ENCODE measurements at places on chromosomes 12 and 14. TPM values are rescaled to one million over a fixed set of nuclear protein-coding genes. Genes with fewer than 3 reads are reported as not detected.
A peak's percentile ranks its signal among the peaks of the same experiment; 100 is the strongest.

IFT81 gene
- 0.54 TPM for polyA plus RNA-seq

- no peak for DNase-seq
Observed at GRCh38 chr12:79678306-79678705, 12.5 kb downstream of the PAWR start.

GRCh38 chr12:50985322-50985721 is 33.0 kb downstream of the HIGD1C start:
- no peak for DNase-seq

AKAP5 gene
- polyA plus RNA-seq = 1.5 TPM

- no peak for DNase-seq
Observed at GRCh38 chr12:2475984-2476383, 318.8 kb upstream of the FKBP4 start.

DNA sequence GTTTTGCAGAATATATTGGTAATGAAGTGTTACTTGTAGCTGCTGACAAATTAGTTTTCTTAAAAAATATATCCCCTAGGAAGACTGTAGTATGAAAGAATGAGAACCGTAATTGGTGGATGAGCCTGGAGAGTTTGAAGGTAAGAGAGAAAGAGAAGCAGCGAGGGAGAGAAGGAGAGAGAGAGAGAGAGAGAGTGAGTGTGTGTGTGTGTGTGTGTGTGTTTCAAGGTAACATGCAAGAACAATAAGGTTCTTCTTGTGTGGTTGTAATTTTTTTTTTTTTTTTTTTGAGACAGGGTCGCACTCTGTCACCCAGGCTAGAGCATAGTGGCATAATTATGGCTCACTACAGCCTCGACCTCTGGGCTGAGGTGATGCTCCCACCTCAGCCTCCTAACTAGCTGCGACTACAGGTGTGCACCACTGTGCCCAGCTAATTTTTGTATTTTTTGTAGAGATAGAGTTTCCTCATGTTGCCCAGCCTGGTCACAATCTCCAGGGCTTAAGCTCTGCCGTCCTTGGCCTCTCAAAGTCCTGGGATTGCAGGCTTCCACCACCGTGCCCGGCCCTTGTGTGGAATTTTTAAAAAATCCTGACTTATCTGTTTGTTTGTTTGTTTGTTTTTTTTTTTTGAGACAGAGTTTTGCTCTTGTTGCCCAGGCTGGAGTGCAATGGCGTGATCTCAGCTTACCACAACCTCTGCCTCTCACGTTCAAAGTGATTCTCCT is 73.7 kb downstream of the RASSF3 start:
- DNase-seq = no peak

GRCh38 chr12:28569698-28570411 is 379.6 kb downstream of the CCDC91 start:
- DNase-seq = no peak

- no peak for DNase-seq
Observed at GRCh38 chr12:46983393-46983793, 96.0 kb upstream of the PCED1B start.

DNA sequence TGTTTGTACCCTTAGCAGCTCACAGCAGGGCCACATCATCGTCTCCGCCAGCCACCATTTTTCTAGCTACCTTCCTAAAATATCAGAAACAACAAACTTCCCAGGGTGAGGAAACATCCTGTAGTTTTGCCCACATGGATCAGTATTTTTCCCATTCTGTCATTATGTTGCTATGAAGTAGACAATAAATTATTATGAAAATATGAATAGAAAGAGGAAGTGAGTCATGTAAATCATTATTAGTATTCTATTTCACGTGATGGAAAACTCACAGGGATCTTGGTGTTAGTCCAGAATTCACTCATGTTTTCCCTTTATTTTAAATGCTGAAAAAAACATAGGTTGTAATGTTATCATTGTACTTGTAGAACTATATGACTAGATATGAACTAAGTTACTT is 319.4 kb downstream of the SYT1 start:
- no peak for DNase-seq

GRCh38 chr12:117343296-117343695 is 18.1 kb downstream of the NOS1 start:
- no peak for DNase-seq

ZC2HC1C gene
- not detected for polyA plus RNA-seq

ACVRL1 gene
- polyA plus RNA-seq = not detected

DNA sequence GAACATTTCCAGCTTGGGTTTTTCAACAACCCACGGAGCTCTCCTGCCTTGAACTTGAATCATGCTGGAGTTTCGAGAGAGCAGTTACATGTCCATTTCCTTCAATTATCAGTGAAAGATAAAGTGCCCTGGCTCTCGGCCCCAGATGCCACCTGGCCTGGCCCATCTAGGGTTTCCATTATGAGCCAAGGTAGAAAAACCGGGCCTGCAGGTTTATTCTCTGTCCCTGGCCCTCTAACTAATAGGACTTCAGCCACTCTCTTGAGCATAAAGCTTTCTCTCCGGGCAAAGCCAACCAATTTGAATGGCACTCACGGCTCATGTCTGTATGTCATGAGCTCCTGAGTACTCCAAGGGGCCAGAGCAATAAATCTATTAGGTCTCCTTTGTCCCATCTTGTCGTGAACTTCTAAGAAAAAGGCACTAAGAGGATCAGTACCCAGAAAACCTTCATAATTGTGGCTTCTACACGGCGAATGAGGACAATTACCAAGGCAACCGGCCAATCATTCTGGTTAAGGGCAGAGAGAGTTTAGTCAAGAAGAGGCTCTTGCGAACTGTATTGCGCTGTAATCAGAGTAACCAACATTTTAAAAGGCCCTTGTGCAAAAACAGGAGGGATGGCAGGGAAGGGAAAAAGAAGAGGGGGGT is 392.3 kb downstream of the MED13L start:
- DNase-seq = no peak

GRCh38 chr14:38016497-38016896 is 191.2 kb upstream of the SSTR1 start:
- DNase-seq = no peak

DNA sequence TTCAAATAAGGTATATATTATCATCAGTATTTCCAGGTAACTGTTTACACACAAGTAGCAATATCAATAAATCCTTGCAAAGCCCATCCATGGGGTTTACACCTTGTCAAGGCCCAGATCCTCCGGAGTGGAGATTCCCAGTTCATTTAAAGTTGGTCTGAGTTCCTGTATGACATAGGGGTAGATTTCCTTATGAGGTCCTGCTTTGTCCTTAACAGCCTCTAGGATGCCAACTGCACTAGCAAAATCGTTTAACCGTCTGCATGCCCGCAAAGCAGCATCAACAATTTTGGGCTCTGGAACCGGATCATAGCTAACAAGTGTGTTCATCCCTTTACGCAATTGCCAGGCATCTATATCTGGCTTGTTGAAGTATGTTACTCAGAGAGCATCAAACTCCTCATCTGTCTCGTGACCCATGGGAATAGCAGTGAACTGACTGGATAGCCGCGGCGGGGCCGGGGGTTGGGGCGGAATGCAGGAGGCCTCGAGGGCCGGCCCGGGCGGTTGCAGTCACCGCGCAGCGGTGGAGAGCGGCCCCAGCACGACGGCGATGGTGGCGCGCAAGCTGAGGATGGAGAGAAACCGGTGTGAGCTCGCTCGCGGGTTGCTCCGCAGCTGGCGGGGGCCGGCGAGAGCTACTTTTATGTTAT is 30.6 kb upstream of the FBXO34 start:
- no peak for DNase-seq

NAA25 gene
- 9.4 TPM for polyA plus RNA-seq

GRCh38 chr12:5230861-5231260 is 187.2 kb downstream of the KCNA5 start:
- DNase-seq = no peak

GRCh38 chr14:66092748-66093147 is 393.4 kb upstream of the CCDC196 start:
- no peak for DNase-seq

PAPLN gene
- polyA plus RNA-seq = not detected

TULP3 gene
- polyA plus RNA-seq = 7.5 TPM

DNA sequence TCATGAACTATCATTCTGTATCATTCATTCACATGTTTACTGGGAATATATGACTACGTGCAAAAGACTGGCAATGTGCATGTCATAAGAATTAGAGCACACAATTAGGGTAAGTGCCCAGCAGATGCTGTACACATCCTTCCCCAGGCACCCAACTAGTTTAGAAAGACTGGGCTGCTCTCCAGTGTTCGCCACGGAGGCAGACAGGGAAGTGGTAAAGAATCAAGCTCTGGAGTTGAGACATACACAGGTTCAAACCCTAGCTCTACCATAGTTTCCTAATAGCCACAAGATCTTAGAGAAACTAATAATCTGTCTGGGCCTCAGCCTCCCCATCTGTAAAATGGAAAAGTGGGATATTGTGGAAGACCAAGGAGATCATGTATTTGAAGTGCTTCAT is 6.8 kb downstream of the TMCC3 start:
- peak; percentile 5 for DNase-seq

C12orf60 gene
- not detected for polyA plus RNA-seq

COX14 gene
- 256 TPM for polyA plus RNA-seq
